ENCODE measurements at places on chromosomes 6 and 20. TPM values are rescaled to one million over a fixed set of nuclear protein-coding genes. Genes with fewer than 3 reads are reported as not detected.

PAX1 gene
- 4.1 TPM for total RNA-seq

PPP1R3G gene
- total RNA-seq = 4.4 TPM

TMEM244 gene
- total RNA-seq = 2.3 TPM

MEP1A gene
- total RNA-seq = not detected

SMLR1 gene
- total RNA-seq = not detected

FNDC11 gene
- total RNA-seq = 0.10 TPM

SEL1L2 gene
- total RNA-seq = not detected

GGTLC1 gene
- total RNA-seq = not detected

HLA-DOA gene
- total RNA-seq = 1.6 TPM

EFCAB8 gene
- total RNA-seq = 2.3 TPM

PACRG gene
- 11.5 TPM for total RNA-seq

PLG gene
- total RNA-seq = not detected

SLC17A3 gene
- total RNA-seq = not detected

ERVFRD-1 gene
- total RNA-seq = 0.10 TPM

LY6G5B gene
- total RNA-seq = 2.6 TPM

TXLNB gene
- 188 TPM for total RNA-seq

DEFB132 gene
- not detected for total RNA-seq

CRISP2 gene
- not detected for total RNA-seq

SOBP gene
- 19.2 TPM for total RNA-seq
